ENCODE measurements at places on chromosomes 6 and 20. TPM values are rescaled to one million over a fixed set of nuclear protein-coding genes. Genes with fewer than 3 reads are reported as not detected.

Gene EPHA7
- total RNA-seq, result 0.26 TPM

Gene NANP
- 2.6 TPM for total RNA-seq

Gene MYO6
- total RNA-seq, result 29.7 TPM

Gene LKAAEAR1
- not detected for total RNA-seq

Gene TPX2
- not detected for total RNA-seq

Gene MYCT1
- 4.6 TPM for total RNA-seq

Gene COL11A2
- 2.3 TPM for total RNA-seq

Gene CARMIL1
- total RNA-seq, result 11.9 TPM

Gene SAMD3
- 20.4 TPM for total RNA-seq

Gene CALHM4
- not detected for total RNA-seq

Gene SIRPB1
- 1.3 TPM for total RNA-seq

Gene TFEB
- 4.9 TPM for total RNA-seq

GRCh38 chr6:48183178-48183577 lies 72.2 kb upstream of the PTCHD4 start:
- no peaks in the 10 kb centered on the region for H3K36me3 ChIP-seq
- DNase-seq, result no peak
- no peak overlapping the region for H3K4me3 ChIP-seq

DNA sequence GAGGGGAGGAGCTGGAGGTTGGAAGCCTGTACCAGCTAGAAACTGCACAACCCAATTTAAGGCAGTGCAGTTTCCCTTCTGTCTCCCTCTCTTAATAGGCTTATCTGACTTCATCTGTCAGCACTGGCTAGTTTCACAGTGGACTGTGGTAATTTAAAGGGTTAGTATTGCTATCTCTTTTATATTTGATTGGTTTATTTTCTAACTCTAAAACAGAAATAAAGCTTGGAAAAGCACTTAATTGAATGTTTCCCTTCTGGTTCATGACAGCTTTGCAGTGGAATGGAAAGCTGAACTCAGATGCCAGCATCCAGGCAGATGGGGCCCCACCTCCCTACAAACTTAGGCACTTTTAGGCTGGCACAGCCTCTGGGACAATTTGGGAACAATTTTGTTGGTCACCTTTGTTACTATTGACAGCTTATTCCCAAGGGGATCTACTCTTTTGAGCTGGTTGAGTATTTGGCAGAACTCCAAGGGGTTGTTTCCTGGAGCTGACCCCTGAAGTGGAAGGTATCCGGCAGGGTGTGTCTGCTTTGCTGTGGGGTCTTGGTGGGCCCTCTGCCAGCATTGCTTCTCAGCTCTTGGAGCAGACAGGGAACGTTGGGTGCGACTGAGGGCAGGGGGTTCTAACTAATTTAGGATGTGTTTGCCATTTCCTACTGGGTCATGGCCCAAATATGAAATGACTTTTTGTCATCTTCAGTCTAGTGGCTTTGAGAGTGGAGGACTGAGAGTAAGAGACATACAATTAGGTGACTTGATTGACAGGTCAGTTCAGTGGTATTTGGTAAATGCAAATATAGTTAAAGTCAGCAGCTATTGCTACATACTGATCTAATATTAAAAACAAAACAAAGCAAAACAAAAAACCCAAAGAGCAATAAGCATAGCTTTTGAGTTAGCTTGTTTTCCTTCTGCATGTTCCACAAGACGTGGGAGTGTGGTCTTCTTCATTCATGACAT lies 9.3 kb downstream of the SH3BGRL2 start:
- no peak for DNase-seq
- H3K27ac ChIP-seq, result no peak overlapping the region
- no peak overlapping the region for H3K4me3 ChIP-seq

- H3K4me3 ChIP-seq, result no peak overlapping the region
- peaks cover 53% of the 10 kb centered on the region for H3K4me1 ChIP-seq
- H3K27me3 ChIP-seq, result no peaks in the 10 kb centered on the region
- peak overlapping the region; percentile 89 for H3K27ac ChIP-seq
- DNase-seq, result peak; percentile 73
- no peaks in the 10 kb centered on the region for H3K36me3 ChIP-seq
Observed at GRCh38 chr6:43984442-43985321, 142.6 kb downstream of the MRPL14 start.

- DNase-seq, result no peak
- H3K27me3 ChIP-seq, result no peaks in the 10 kb centered on the region
- H3K4me3 ChIP-seq, result no peak overlapping the region
- no peak overlapping the region for H3K27ac ChIP-seq
Observed at GRCh38 chr6:54020334-54020733, 90.9 kb upstream of the MLIP start.

DNA sequence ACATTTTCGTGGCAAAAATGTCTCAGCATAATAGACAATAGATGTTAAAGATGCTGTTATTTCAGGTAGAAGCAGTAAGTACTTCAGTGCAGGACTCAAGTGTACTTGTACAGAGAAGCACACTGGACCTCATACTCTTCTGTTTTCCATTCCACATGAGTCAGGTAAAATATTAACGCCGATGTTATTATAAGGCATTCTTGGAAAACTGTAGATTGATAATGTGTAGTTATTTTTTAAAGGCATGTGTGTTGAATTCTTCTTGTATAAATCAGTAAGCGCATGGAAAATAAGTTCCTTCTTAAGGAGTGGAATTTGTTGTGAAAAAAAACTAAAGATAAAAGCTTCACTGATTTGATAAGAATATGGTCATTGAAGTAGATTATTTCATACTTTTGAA lies 45.8 kb downstream of the DOP1A start:
- no peaks in the 10 kb centered on the region for H3K27me3 ChIP-seq
- DNase-seq, result no peak
- peaks cover 8% of the 10 kb centered on the region for H3K36me3 ChIP-seq
- no peak overlapping the region for H3K27ac ChIP-seq

DNA sequence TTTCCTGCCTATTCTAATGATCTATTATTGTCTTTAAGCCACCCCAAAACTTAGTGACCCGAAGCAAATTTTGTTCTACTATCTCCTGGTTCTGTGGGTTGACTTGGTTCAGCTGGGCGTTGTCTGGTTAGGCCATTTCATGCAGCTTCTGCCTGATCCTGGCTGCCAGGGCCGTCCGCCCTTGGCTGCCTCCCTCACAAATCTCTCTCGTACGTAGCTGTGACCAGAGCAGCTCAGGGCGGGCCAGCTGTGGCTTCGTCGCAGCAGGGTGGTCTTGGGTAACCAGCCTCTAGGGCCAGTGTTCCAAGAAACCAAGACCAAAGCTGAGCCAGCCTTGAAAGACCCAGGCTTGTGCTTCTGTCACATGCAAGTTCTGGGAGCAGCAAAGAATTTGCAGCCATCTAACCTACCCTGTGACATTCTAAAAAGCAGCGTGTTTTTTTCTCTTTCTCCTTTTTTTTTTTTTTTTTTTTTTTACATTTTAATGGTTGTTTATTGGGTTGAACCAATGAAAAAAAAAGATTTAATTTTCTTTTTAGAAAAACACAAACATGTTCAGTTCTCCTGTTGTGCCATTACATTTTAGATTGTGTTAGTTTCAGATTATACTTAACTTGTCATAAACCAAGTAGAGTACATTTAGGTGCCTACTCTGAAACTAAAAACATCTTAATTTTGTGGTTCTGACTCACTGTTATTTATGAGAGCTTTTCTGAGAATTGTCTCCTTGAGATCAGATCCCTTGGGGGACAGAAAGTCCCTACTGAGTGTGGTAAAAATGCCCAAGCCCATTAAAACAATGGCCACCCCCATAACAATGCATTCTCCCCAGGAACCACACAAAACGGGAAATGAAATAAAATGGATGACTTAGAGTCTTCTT lies 83.9 kb downstream of the ZDHHC14 start:
- H3K4me3 ChIP-seq, result no peak overlapping the region
- H3K36me3 ChIP-seq, result no peaks in the 10 kb centered on the region
- DNase-seq, result no peak
- no peaks in the 10 kb centered on the region for H3K27me3 ChIP-seq
- no peak overlapping the region for H3K27ac ChIP-seq

DNA sequence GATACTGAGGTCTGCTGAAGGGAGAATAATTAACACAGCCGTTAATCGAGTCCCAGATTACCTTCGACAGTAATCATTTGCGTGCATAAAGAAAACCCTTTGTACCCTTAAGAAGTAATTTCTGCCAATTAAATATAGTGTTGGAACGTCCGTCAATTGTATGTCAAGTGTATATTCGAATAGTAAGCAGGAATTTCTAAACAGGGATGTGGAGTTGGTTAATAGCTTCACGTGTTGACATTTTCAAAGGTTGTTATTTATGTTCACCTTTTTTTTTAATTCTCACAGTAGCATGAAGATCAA lies 798 bp upstream of the SNAP91 start:
- H3K36me3 ChIP-seq, result no peaks in the 10 kb centered on the region
- peaks cover 18% of the 10 kb centered on the region for H3K4me1 ChIP-seq
- H3K27ac ChIP-seq, result no peak overlapping the region
- no peaks in the 10 kb centered on the region for H3K27me3 ChIP-seq

GRCh38 chr6:167550941-167551627 lies 226.2 kb downstream of the TTLL2 start:
- no peaks in the 10 kb centered on the region for H3K27me3 ChIP-seq
- H3K36me3 ChIP-seq, result no peaks in the 10 kb centered on the region
- H3K27ac ChIP-seq, result peak overlapping the region; percentile 47
- H3K4me3 ChIP-seq, result no peak overlapping the region
- peaks cover 25% of the 10 kb centered on the region for H3K4me1 ChIP-seq

- H3K36me3 ChIP-seq, result no peaks in the 10 kb centered on the region
- H3K27me3 ChIP-seq, result no peaks in the 10 kb centered on the region
- H3K27ac ChIP-seq, result no peak overlapping the region
- H3K4me3 ChIP-seq, result no peak overlapping the region
- no peak for DNase-seq
Observed at GRCh38 chr6:38982470-38982869, 66.1 kb upstream of the GLP1R start.

- no peaks in the 10 kb centered on the region for H3K4me1 ChIP-seq
- H3K4me3 ChIP-seq, result no peak overlapping the region
- peak; percentile 78 for DNase-seq
- no peak overlapping the region for H3K27ac ChIP-seq
- H3K27me3 ChIP-seq, result no peaks in the 10 kb centered on the region
Observed at GRCh38 chr6:46419576-46420002, 71.7 kb downstream of the RCAN2 start.

GRCh38 chr6:38187811-38188590 lies 368.5 kb downstream of the ZFAND3 start:
- no peak overlapping the region for H3K27ac ChIP-seq
- H3K27me3 ChIP-seq, result no peaks in the 10 kb centered on the region
- no peak overlapping the region for H3K4me3 ChIP-seq
- H3K4me1 ChIP-seq, result no peaks in the 10 kb centered on the region
- DNase-seq, result no peak

DNA sequence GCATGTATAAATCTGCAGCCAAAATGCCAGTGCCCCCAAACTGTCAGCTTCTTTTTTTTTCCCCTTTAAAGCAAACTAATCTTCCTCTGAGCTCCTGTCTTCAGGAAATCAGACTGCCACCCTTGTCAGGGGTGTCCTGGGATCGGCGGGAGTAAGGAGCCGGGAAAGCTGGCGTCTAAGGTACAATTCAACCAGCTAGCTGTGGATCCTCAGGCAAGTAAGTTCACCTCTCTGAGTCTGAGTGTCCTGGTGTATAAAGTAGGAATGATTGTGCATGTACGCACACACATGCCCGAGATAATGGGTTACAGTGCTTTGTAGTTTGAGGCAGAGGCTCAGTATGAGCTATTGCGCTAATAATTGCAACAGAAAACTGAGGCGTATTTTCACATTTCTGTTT lies 98.3 kb downstream of the ANKRD60 start:
- no peaks in the 10 kb centered on the region for H3K36me3 ChIP-seq
- no peaks in the 10 kb centered on the region for H3K4me1 ChIP-seq
- no peak for DNase-seq
- H3K27me3 ChIP-seq, result no peaks in the 10 kb centered on the region
- no peak overlapping the region for H3K27ac ChIP-seq
- no peak overlapping the region for H3K4me3 ChIP-seq

- H3K27ac ChIP-seq, result no peak overlapping the region
- no peak for DNase-seq
- peaks cover 9% of the 10 kb centered on the region for H3K4me1 ChIP-seq
- H3K36me3 ChIP-seq, result no peaks in the 10 kb centered on the region
Observed at GRCh38 chr6:52904562-52905279, 4.8 kb downstream of the GSTA3 start.

- H3K36me3 ChIP-seq, result no peaks in the 10 kb centered on the region
- H3K27me3 ChIP-seq, result no peaks in the 10 kb centered on the region
- H3K4me3 ChIP-seq, result no peak overlapping the region
- H3K27ac ChIP-seq, result no peak overlapping the region
- no peak for DNase-seq
- H3K4me1 ChIP-seq, result peaks cover 15% of the 10 kb centered on the region
Observed at GRCh38 chr20:22471156-22471836, 113.1 kb downstream of the FOXA2 start.

DNA sequence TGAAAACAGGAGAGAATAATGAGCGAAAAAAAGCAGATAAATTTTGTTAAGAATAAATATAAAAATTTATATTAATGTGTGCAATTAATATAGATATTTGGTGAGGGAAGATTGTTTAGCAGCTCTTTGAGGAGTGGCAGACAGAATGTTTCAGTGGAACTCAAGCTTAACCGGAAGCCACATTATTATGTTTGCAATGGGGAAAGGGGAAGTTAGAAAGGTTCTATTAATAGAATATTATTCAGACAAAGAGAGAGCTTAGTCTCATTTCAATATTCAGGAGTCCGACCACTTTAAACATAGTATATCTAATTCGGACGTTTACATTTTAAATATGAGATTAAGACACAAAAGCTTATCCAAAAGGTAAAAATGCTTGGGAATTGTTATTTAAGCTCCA lies 81.6 kb upstream of the KHDRBS2 start:
- no peaks in the 10 kb centered on the region for H3K27me3 ChIP-seq
- no peak for DNase-seq

- H3K27me3 ChIP-seq, result no peaks in the 10 kb centered on the region
- H3K4me3 ChIP-seq, result peak overlapping the region; percentile 78
- H3K4me1 ChIP-seq, result peaks cover 27% of the 10 kb centered on the region
- H3K27ac ChIP-seq, result peak overlapping the region; percentile 95
Observed at GRCh38 chr20:63627751-63628245, 897 bp upstream of the GMEB2 start.

- H3K36me3 ChIP-seq, result no peaks in the 10 kb centered on the region
- no peak overlapping the region for H3K27ac ChIP-seq
- no peaks in the 10 kb centered on the region for H3K4me1 ChIP-seq
- no peak overlapping the region for H3K4me3 ChIP-seq
- H3K27me3 ChIP-seq, result no peaks in the 10 kb centered on the region
Observed at GRCh38 chr6:34110610-34111009, 35.3 kb downstream of the GRM4 start.

DNA sequence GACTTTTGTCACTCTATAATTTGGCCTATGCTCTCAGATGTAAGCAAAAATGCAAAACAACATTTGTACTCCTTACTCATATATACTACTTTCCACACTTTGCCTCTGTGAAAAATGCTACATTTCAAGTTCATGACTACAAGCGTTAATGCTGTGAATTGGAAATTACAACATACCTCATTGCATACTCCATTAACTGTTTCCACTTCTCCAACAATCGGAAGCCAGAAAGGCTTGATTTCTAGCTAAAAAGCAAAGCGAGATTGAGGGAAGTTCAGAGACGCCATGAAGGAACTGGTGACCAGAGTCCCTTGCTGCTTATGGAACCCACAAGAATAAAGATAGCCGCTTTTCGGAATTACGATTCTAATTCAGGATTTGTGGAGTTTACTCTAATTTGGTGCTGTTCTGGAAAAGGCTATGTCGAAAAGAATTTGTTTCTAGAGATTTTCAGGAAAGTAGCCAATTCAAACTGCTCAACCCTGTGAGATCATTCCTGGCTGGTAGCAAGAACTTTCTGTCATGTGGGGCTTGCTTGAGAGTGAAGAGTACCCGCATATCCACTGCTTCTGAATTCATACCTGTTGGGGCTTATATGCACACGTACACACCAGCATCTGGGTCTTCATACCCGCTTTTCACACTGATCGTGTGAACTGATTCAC lies 98.0 kb upstream of the CITED2 start:
- H3K27me3 ChIP-seq, result no peaks in the 10 kb centered on the region
- no peak overlapping the region for H3K4me3 ChIP-seq
- peak overlapping the region; percentile 73 for H3K27ac ChIP-seq
- H3K4me1 ChIP-seq, result peaks cover 34% of the 10 kb centered on the region
